ENCODE measurements at places on chromosomes 1 and 21.

DNA sequence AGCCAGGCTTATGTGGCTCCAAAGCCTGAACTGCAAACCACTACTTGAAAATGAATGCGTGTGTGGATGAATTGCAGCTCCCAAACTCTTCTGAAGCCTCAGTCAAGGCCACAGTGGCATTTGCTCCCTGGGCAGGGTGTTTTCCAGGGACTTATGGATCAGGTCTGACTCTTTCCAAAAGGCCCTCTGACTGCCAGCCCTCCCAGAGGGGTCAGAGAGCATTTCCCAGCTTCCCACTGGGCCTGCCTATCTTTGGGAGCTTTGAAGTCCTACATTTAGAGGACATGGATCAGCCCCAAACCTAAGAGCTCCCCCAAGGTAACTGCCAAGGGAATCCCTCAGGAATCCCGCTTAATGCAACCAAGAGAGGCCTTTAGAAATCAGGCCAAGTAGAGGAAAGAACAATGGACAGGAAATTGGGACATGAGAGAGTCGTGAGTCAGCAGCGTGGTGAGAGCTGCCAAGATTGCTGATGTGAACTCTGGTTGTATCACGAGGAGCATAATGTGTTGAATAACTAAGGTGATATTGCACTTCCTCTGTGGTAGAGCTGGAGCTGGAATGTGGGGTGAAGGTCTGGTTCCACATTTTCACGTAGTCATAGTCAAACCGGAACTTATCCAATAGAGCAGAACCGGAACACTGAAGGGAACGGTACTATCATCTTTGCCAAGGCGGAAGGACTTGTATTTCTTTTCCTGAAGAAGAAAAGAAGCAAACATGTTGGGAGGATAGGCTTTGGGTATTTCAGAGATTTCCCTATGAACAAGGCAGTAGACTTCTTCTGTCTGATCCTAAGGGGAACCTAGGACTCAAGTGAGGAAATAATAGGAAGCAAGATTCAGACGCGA is 99.4 kb upstream of the JUN start:
- DNase-seq, result no peak

DNA sequence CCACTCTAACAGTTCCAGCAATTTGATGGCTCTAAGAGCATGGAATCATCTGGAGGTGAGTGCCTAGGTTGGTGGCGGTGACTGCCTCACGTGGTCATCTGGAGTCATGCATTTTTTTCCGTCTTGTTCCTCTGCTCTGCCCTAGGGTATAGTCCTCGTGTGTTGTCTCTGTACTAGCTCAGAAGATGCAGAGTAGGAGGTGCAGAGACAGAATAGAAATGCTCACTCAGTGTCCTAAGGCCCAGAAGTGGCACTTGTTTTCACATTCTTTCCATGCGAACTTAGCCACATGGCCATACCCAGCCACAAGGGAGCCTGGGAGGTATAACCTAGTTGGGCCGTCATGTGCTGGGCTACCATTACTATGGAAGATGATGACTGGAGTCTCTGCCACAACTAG is 30.3 kb downstream of the DYRK1A start:
- DNase-seq, result no peak

GRCh38 chr1:63322944-63323864 is 837 bp downstream of the FOXD3 start:
- DNase-seq, result peak; percentile 54

DNA sequence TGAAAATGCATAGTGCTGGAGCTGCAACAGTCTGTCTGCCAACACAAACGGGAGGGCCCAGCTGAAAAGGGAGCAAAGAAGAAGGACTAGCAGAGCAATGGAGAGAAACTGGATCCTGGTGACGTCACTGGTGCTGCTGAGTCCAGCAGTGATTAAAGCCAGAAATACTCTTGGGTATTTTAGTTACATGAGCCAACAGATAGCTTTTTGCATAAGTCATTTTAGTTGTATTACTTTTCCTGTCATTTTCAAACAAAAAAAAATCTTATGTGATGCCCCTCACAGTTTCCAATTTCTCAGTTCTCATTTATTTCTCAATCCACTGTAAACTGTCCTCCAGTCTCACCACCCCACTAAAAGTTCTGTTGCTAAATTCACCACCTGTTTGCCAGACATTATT is 38.7 kb upstream of the NEK7 start:
- no peak for DNase-seq

- peak; percentile 41 for DNase-seq
These were observed 167.7 kb upstream of the CSF3R start for GRCh38 chr1:36650200-36651065.

DNA sequence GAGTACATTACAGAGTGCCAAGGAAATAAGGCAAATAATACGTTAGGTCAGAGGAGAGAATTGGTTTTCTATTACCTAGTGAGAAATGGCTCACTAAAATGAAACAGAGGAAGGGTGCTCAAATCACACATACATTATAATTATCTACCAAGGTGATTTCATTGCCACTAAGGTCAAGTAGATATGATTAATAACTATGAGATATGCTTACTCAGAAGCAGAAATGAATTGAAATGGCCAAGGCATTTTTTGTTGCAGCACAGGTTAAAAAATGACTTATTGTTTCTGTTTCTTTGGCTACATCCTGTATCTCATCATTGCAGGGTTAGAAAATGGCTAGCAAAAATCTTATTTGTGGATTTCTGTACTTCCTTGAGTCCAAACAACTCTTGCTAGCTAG is 154.5 kb upstream of the GORAB start:
- DNase-seq, result no peak

DNA sequence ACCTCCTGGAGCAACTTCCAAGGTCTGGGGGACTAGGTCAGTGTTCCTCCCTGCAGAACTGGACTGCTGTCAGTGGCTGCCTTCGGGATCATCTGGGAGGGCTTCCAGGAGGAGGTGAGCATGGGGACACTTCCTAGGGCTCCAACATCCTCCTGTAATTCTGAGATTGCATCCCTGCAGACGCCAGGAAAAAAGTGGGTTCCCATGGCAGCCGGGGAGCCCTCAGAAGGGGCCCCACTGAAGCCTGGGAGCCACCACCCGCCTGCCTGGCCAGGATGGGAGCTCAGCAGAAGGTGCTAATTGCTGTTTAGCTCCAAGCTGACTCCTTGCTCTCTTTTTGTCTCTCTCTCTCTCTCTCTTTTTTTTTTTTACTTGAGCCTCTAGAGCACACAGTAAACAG is 16.1 kb upstream of the ARF1 start:
- DNase-seq, result no peak

DNA sequence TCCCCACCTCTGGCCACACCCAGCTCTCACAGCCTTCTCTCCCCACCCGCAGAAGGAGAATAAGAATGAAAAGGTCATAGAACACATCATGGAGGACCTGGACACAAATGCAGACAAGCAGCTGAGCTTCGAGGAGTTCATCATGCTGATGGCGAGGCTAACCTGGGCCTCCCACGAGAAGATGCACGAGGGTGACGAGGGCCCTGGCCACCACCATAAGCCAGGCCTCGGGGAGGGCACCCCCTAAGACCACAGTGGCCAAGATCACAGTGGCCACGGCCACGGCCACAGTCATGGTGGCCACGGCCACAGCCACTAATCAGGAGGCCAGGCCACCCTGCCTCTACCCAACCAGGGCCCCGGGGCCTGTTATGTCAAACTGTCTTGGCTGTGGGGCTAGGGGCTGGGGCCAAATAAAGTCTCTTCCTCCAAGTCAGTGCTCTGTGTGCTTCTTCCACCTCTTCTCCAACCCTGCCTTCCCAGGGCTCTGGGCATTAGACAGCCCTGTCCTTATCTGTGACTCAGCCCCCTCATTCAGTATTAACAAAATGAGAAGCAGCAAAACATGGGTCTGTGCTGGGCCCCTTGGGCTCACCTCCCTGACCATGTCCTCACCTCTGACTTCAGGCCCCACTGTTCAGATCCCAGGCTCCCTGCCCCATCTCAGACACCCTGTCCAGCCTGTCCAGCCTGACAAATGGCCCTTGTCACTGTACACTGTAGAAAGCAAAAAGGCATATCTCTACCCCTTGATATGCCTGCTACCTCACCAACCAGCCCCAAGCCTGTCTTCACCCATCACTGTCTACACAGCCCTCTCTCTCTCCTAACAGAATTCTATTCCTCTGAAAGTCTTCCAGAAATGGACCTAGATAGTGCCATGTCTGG is 3.2 kb downstream of the S100A9 start:
- DNase-seq, result no peak

All from NCI-H187 (cell line).